ENCODE measurements at places on chromosomes 11 and 22. TPM values are rescaled to one million over a fixed set of nuclear protein-coding genes. Genes with fewer than 3 reads are reported as not detected.

GRCh38 chr22:39456522-39457197, at the start of gene MGAT3:
MGAT3 (plus strand) TSS chr22:39457012; CDS start chr22:39487348, 30,336 bp downstream.
- H3K27me3 ChIP-seq = peaks cover 14% of the 10 kb centered on the region
- H3K4me3 ChIP-seq = peak within 1 kb of the TSS; percentile 22
- H3K4me1 ChIP-seq = peaks cover 13% of the 10 kb centered on the region
- no peak within 1 kb of the TSS for H3K27ac ChIP-seq
- H3K36me3 ChIP-seq = no peaks in the 10 kb centered on the region

ZNF408 gene
- total RNA-seq = 5.8 TPM

PNPLA3 gene
- 2.4 TPM for total RNA-seq

- peaks cover 92% of the 10 kb centered on the region for H3K27me3 ChIP-seq
- peak overlapping the region; percentile 41 for H3K4me3 ChIP-seq
- H3K4me1 ChIP-seq = peaks cover 8% of the 10 kb centered on the region
These were observed 785 bp downstream of the IGSF9B start for GRCh38 chr11:133955945-133956421.

FGF4 gene
- total RNA-seq = not detected

- no peaks in the 10 kb centered on the region for H3K36me3 ChIP-seq
- no peak overlapping the region for H3K4me3 ChIP-seq
- no peaks in the 10 kb centered on the region for H3K27me3 ChIP-seq
- no peaks in the 10 kb centered on the region for H3K4me1 ChIP-seq
- no peak for DNase-seq
These were observed 696.2 kb upstream of the TENM4 start for GRCh38 chr11:80136991-80137390.

AKIP1 gene
- total RNA-seq = 29.1 TPM

GRCh38 chr11:110337570-110338193, 41.3 kb upstream of the RDX start:
- no peak overlapping the region for H3K4me3 ChIP-seq
- H3K4me1 ChIP-seq = no peaks in the 10 kb centered on the region
- no peaks in the 10 kb centered on the region for H3K27me3 ChIP-seq
- H3K27ac ChIP-seq = no peak overlapping the region
- DNase-seq = no peak

DNA sequence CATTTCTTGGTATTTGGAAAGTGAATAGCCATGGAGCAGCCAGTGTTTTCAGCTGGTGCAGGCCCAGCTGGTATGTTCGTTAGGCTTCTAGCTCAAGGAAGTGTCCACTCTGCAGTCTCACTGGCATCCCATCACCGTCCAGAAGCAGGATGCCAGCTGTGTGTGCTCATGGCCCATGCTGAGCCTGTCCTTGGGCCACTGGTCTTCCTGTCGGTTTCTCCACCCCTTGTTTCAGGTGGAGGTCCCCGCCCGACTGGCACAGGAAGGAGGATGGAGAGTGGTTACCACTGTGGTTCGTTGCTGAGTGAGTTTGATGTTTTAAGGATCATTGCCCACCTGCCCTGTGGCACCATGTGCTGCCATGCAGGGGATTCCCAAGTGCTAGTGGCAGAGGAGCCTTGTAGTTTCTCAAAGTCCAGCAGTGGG, 63.7 kb downstream of the MED15 start:
- no peak for DNase-seq
- no peak overlapping the region for H3K27ac ChIP-seq
- H3K4me3 ChIP-seq = no peak overlapping the region
- peaks cover 100% of the 10 kb centered on the region for H3K36me3 ChIP-seq
- H3K4me1 ChIP-seq = peaks cover 55% of the 10 kb centered on the region

GRCh38 chr11:12662101-12662689, 12.0 kb upstream of the TEAD1 start:
- H3K36me3 ChIP-seq = no peaks in the 10 kb centered on the region
- DNase-seq = no peak
- no peak overlapping the region for H3K4me3 ChIP-seq
- no peaks in the 10 kb centered on the region for H3K27me3 ChIP-seq

- peaks cover 23% of the 10 kb centered on the region for H3K4me1 ChIP-seq
- H3K27me3 ChIP-seq = peaks cover 62% of the 10 kb centered on the region
- H3K36me3 ChIP-seq = peaks cover 23% of the 10 kb centered on the region
- DNase-seq = peak; percentile 53
- H3K4me3 ChIP-seq = peak overlapping the region; percentile 48
These were observed 1.4 kb upstream of the MAPK11 start for GRCh38 chr22:50271519-50271970.

ZBTB16 gene
- 52.5 TPM for total RNA-seq

DNA sequence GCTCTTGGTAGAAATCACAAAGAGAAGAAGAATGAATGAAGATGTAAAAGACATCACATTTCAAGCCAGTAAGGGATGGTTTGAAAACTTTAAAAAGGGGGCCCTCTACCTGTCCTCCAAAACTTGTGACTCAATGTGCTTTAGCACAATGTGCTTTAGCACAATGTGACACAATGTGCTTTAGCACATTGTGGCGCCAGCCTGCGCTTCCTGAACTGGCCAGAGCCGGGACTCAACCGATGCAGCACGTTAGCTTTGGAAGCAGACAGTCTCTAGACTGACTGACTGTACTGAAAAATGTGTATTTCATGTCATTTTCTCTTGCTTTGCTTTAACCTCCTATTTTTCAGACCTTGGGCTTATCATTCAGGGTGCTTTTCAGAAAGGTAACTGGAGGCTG, 63.5 kb downstream of the FAM83F start:
- no peaks in the 10 kb centered on the region for H3K36me3 ChIP-seq
- no peak overlapping the region for H3K4me3 ChIP-seq
- DNase-seq = no peak
- H3K27me3 ChIP-seq = no peaks in the 10 kb centered on the region
- no peak overlapping the region for H3K27ac ChIP-seq

BTG4 gene
- total RNA-seq = not detected

- H3K27me3 ChIP-seq = no peaks in the 10 kb centered on the region
- no peak overlapping the region for H3K27ac ChIP-seq
- no peak for DNase-seq
- H3K36me3 ChIP-seq = no peaks in the 10 kb centered on the region
- H3K4me3 ChIP-seq = no peak overlapping the region
These were observed 86.3 kb upstream of the NNMT start for GRCh38 chr11:114209904-114210303.

OR4D5 gene
- not detected for total RNA-seq

PARVA gene
- total RNA-seq = 85.1 TPM

DNA sequence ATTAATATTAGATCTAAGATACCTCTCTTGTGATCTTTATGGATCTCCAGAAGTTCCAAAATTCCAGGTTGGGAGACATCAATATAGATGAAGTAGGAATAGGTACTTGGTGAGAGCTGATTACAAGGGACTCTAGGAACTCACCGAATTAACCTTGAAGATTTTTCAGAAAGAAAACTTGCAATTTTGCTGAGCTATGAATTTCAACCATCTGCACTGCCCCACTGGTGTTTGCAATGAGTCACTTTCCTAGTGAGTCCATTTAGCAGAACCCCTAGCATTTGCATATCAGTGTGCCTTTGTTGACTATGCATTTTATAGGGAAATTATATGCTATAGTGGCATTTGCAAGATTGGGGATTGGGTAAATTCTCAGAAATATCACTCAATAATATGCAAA, 122.0 kb downstream of the CTNND1 start:
- no peak overlapping the region for H3K4me3 ChIP-seq
- no peak for DNase-seq
- no peaks in the 10 kb centered on the region for H3K27me3 ChIP-seq
- no peak overlapping the region for H3K27ac ChIP-seq

MAP6 gene
- total RNA-seq = 5.9 TPM

- H3K27me3 ChIP-seq = no peaks in the 10 kb centered on the region
- H3K27ac ChIP-seq = no peak overlapping the region
- DNase-seq = no peak
- H3K4me3 ChIP-seq = no peak overlapping the region
- H3K36me3 ChIP-seq = no peaks in the 10 kb centered on the region
- no peaks in the 10 kb centered on the region for H3K4me1 ChIP-seq
These were observed 88.2 kb downstream of the CYP2R1 start for GRCh38 chr11:14803846-14804245.

EEF1G gene
- 973 TPM for total RNA-seq

KCTD14 gene
- 17.7 TPM for total RNA-seq

FXYD2 gene
- 1.2 TPM for total RNA-seq

- DNase-seq = peak; percentile 11
- H3K4me1 ChIP-seq = no peaks in the 10 kb centered on the region
- no peak overlapping the region for H3K4me3 ChIP-seq
- H3K27me3 ChIP-seq = no peaks in the 10 kb centered on the region
- H3K36me3 ChIP-seq = no peaks in the 10 kb centered on the region
These were observed 15.0 kb upstream of the FGF3 start for GRCh38 chr11:69834251-69834650.

- no peaks in the 10 kb centered on the region for H3K27me3 ChIP-seq
- DNase-seq = peak; percentile 88
- no peaks in the 10 kb centered on the region for H3K36me3 ChIP-seq
- no peak overlapping the region for H3K4me3 ChIP-seq
- H3K27ac ChIP-seq = peak overlapping the region; percentile 47
These were observed 79.1 kb upstream of the KCNQ1OT1 start for GRCh38 chr11:2778630-2779498.

DNA sequence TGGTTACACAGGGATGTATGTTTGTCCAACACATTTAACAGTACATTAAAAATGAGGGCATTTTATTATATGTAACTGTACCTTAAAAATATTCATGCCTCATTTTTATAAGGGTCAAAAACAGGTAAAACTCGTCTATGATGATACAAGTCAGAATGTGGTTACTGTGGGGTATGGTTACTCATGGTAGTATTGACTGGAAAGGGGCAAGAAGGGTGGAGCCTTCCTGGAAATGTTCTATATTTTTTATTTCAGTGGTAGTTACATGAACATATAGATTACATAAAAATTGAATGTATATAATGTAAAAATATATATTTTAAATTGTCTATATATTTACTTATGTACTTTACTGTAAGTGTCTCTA, 99.8 kb downstream of the STIM1 start:
- H3K36me3 ChIP-seq = no peaks in the 10 kb centered on the region
- no peaks in the 10 kb centered on the region for H3K4me1 ChIP-seq
- H3K4me3 ChIP-seq = no peak overlapping the region
- DNase-seq = no peak

- H3K27me3 ChIP-seq = no peaks in the 10 kb centered on the region
- no peak overlapping the region for H3K27ac ChIP-seq
- H3K4me3 ChIP-seq = no peak overlapping the region
- DNase-seq = no peak
- no peaks in the 10 kb centered on the region for H3K4me1 ChIP-seq
These were observed 93.1 kb upstream of the TMEM45B start for GRCh38 chr11:129722529-129722928.

DNA sequence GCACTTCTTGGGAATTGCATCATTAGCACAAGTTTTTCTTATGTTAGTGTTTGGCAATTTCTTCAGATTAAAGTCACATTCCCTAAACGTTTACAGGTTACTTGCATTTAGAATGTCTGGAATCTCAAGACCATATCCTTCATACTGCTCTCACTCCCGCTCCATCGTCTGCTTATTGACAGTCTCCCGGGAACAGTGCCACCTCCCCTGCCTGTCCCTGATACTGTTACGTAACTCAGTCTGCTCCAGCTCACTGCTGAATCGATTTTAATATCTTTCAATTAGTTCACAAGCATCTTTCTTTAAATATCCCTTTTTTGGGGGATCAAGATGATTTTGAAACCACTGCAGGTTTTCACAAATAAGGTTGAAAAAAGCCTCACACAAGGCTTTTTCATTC, 48.2 kb downstream of the GLYATL2 start:
- H3K36me3 ChIP-seq = no peaks in the 10 kb centered on the region
- H3K27ac ChIP-seq = no peak overlapping the region
- H3K4me3 ChIP-seq = no peak overlapping the region
- no peaks in the 10 kb centered on the region for H3K4me1 ChIP-seq
- DNase-seq = no peak
- H3K27me3 ChIP-seq = no peaks in the 10 kb centered on the region

SNX32 gene
- 1.9 TPM for total RNA-seq

GRCh38 chr22:42919199-42919598, 62.1 kb upstream of the ARFGAP3 start:
- no peaks in the 10 kb centered on the region for H3K36me3 ChIP-seq
- H3K4me1 ChIP-seq = peaks cover 10% of the 10 kb centered on the region
- H3K4me3 ChIP-seq = no peak overlapping the region
- H3K27me3 ChIP-seq = no peaks in the 10 kb centered on the region
- peak overlapping the region; percentile 74 for H3K27ac ChIP-seq
- DNase-seq = no peak

DNA sequence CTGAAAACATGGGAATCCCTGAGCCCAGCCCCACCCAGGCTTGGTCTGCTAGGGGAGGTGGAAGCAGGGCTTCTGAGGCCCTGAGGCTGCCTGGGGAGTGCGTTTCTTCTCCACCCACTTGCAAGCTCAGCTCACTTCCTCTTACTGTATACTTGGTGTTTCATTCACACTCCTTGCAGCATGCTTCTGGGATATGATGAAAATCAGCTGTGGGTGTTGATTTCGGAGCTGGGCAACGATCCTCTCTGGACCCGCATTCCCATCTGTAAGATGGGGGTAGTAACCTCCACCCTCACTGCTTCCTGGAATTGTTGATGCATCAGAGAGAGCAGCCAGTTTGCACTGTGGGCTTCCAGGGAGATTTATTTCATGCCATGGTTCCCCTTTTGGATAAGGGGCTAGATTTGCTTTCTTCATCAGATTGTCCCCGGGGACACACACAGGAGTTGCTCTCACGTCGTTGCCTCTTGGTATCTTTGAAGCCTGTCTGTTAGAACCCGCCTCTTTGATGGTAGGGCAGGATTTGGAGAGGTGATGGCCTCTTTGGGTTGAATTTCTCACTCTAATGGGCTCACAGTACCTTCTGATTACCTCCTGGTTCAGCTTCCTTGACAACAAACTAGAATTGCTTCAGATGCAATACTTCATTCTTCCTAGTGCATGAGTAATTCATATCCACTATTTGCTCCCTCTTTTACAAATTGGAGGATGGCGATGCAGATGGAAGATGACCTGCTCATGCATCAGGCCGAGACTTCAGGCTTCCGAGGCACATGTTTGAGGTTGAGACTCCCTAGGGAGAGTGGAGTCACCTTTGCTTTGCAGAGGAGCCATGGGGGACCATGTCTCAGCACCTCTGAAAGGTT, 40.4 kb downstream of the BCR start:
- H3K36me3 ChIP-seq = no peaks in the 10 kb centered on the region
- no peaks in the 10 kb centered on the region for H3K27me3 ChIP-seq
- peaks cover 75% of the 10 kb centered on the region for H3K4me1 ChIP-seq
- H3K4me3 ChIP-seq = no peak overlapping the region

NXPE1 gene
- not detected for total RNA-seq

- no peak for DNase-seq
- no peak overlapping the region for H3K4me3 ChIP-seq
- H3K4me1 ChIP-seq = peaks cover 19% of the 10 kb centered on the region
- no peaks in the 10 kb centered on the region for H3K27me3 ChIP-seq
- H3K36me3 ChIP-seq = no peaks in the 10 kb centered on the region
- peak overlapping the region; percentile 51 for H3K27ac ChIP-seq
These were observed 17.5 kb downstream of the UQCR10 start for GRCh38 chr22:29784451-29785361.

CEND1 gene
- total RNA-seq = not detected

Measured in left lung (tissue), 14 donors.